Activated naive CD4-positive, alpha-beta T cell treated with anti-CD3 and anti-CD28 coated beads, Interleukin-2, amount 50 U/mL, for 72 hours (primary cell): ENCODE measurements at places on chromosomes 16 and 17. TPM values are rescaled to one million over a fixed set of nuclear protein-coding genes. Genes with fewer than 3 reads are reported as not detected.

DNA sequence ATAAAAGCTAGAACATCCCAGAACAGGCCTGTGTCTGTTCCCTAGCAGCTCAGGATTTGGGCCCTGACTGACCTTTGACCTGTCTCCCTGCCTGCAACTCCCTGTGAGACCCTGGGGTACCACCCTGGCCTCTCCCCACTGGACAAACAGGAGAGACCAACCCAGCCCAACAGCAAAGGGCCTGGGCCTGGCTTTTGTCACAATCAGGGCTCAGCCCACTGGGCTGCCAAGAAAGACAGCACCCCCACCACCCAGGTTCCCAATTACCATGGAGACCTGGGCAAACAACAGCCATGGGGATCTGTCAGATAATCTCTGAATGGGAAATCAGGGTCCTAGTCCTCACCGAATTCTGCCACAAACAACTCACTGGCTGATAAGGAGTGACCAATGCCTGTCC is 11.1 kb downstream of the PLLP start:
- no peak for DNase-seq

DNA sequence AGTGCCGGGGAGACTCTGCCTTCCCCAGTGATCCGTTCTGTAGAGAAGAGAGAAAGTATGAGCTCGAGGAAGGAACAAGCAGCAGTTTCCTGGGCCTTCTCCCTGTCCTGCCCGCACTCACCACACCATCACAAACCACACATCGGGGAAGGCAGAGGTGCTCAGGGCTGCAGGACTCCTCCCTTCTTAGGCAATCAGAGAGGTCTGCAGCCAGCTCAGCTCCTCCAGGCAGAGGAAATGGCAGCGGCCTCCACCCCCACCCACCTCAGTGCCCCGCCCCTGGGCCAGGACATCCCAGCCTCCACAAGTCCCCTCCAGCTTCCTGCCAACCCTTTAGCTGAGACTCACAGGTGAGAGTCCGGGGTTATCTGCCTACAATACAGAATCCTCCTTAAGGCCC is 2.0 kb downstream of the ZNF319 start:
- peak; percentile 73 for DNase-seq

DNA sequence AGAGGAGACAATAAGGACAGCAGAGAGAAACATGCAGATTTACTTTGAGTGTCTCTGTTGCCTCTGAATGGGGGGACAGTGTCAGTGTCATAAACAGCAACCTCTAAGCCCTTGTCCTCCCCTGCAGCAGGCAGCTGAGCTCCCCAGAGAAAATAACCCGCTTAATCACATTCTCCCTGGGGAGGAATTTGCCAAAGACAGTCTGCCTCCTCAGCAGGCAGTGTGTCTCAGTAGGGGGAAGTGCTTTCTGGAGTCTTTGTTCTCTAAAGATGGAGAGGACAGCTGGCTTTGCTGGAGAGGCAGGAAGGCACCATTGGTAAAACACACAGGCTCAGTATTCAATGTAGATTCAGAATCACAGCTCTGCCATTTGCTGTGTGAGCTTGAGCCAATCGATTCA is 16.1 kb downstream of the TEKT5 start:
- DNase-seq = no peak

GRCh38 chr17:45428931-45429338 is 3.7 kb downstream of the ARHGAP27 start:
- DNase-seq = no peak

DNA sequence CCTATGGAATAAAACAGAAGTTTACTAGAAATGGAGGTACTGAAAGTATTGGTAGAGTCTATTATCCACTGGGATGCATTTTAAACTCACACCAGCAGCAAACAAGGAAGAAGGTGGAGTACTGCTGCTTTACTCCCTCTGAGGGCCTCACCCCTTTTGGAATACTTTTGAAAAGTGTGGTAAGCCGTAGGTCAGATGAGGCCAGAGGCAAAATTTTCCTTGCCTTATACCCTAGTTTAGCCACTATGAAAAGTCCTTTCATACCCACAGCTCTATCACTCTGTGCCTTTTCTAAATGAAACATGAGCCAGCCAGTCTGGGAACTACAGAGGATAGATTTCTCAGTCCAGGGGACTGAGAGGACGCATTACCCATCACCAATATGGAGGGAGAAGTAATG is 14.0 kb downstream of the GDE1 start:
- no peak for DNase-seq

DNA sequence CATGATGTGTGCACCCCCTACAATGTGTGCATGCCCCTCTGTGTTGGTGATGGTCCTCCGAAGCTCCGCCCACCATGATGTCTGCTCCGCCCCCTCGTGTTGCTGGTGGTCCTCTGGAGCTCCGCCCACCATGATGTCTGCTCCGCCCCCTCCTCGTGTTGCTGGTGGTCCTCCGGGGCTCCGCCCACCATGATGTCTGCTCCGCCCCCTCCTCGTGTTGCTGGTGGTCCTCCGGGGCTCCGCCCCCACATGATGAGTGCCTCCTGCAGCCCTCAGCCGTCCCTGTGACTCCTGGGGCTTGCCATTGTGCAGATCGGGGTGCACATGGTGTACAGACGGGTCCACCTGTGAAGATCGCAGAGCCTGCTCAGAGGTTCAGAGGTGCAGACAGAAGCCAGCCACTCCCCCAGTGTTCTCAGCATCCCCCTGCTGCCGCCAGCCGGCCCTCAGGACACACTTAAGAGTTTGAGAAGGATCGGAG is 129.1 kb upstream of the CHMP6 start:
- no peak for DNase-seq

GRCh38 chr17:12898110-12898509 is 108.8 kb downstream of the ARHGAP44 start:
- no peak for DNase-seq

- DNase-seq = no peak
Measured at GRCh38 chr16:22326771-22327445, 29.7 kb downstream of the POLR3E start.

DNA sequence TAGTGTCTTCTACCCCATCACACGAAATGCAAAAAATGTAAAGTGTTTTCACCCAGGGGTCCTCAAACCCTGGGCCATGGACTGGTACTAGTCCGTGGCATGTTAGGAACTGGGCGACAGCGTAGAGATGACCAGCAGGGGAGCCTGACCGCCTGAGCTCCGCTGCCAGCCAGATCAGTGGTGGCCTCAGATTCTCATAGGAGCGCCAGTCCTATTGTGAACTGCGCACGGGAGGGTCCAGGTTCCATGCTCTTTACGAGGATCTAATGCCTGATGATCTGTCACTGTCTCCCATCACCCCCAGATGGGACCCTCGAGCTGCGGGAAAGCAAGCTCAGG is 4.5 kb downstream of the SCARF1 start:
- no peak for DNase-seq

DNA sequence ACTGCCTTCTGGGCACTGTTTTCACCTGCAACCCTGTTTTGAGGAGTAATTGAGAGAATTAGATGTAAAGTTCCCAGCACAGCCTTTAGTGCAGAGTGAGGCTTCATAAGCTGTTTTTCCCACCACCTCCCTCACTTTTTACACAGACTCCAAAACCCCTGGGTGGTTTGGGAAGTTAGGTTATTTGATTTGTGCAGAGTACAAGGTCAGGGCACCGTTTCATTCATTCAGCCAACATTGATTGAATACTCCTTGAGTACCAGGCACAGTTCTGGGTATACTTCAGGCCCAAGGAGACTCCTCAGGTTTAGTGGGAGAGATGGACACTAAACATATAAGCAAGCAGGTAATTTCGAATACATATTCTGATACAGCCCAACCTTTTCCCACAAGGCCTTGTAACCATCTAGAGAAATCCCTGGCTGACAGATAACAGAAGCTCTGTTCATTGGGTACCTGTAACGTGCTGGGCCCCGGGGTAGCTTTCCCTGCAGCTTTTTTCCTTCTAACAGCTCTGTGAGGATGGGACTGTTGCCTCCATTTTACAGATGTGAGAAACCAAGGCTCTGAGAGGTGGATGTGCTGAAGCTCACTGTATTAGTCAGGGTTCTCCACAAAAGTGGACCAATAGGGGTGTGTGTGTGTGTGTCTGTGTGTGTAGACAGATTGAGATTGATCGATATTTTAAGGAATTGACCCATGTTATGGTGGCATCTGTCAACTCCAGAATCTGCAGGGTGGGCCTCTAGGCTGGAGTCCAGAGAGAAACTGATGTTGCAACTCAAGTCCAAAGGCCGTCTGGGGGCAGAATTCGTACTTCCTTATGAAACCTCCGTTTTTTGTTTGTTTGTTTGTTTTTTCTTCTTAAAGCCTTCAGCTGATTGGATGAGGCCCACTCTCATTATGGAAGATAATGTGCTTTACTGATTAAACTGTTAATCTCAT is 234.7 kb downstream of the SNX29 start:
- no peak for DNase-seq

- DNase-seq = no peak
Measured at GRCh38 chr17:8222380-8222629, 11.9 kb upstream of the AURKB start.

- DNase-seq = no peak
Measured at GRCh38 chr16:84513123-84513522, 8.7 kb upstream of the MEAK7 start.

DNA sequence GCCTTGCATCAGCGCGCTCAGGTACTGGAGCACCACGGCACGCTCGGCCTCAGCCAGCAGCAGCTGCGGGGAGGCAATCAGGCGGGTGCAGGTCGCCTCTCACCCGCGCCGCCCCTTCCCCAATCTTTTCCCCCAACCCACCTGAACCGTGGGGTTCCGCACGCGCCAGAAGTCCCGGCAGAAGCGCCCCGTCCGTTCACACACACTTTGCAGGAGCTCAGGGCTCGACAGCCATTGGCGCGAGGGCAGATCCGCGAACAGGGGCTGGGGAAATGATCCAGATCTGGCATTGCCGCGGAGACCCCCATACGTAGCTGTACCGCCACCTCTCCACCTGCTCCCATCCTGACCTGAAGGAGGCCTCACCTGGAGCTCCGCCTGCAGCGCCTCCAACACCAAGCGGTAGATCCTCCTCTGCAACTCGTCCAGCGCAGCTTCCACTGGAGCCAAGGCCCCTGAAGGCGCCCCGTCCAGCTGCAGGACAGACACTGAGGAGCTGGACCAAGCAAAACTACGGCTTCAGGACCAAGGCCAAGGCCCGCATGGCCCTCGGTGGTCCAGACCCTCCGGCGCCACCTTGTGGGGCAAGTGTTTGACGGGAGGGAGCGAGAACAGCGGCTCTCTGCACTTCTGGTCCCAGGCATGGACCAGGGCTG is 1.4 kb upstream of the MATCAP1 start:
- DNase-seq = peak; percentile 91

GRCh38 chr17:5832886-5833285 is 237.3 kb upstream of the WSCD1 start:
- no peak for DNase-seq

DNA sequence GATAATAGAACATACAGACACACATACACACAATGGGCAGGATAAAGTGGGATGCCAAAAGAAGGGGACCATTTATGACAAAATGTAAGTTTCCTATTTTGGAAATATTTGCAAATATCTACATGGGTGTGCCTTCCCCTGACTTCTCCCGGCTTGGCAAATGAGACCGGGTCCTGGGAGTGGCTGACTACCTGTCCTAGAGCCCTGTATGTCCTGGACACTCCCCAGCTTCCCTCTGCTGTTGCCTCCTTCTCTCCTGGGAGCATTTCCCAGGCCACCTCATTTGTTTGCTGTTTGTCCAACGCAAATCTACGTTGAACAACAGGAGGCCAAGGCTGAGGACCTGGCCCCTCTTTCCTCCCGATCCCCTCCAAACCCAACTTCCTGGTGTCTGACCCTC is 16.9 kb downstream of the PECAM1 start:
- no peak for DNase-seq

DNA sequence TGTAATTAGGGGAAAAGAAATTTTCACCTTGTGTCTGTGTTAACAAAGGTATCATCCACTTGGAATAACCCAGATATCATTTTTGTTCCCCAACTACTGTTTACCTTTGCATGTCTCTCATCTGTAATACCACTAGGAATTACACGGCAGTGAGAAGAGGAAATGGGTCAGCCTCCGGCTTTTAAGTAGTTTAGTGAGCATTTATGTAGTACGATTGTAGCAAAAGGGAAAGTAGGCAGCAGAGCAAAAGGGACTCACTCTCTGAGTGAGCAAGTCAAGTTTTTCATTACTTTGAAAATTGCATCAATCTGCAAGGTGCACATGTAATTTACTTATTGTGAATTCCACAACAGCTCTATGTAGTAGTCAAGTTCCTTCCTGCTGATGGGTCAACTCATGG is 11.2 kb downstream of the PHF12 start:
- DNase-seq = no peak

DNA sequence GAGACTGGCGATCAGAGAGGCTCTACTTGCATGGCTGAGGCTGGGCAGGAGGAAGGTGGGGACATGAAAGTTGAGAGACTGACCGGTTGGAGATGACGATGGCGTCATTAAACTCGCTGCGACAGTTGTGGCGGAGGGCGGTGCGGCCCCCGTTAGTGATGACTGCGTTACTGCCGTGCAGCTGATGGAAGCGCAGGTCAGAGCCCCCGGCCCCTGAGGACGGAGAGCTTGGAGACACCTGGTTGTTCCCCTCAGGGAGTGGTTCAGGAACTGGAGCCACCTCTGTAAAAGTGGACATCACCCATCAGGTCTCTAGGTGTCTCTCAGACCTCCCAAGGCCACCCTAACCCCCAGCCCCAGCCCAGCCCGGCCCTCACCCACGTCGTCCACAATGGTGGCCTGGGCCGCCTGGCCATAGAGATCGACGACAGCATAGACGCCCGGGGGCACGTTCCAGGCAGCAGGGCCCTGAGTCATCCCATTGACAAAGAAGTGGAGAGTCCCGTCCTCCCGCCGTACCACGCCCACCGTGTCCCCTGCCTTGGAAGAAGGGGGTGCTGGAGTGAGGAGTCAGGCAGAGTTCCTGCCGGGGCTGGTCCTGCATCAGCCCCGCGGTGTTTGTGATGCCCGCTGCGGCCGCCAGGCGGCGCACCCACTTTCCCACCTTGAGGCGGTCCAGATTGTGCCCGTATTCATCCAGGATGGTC is 5.3 kb downstream of the NEURL4 start:
- DNase-seq = peak; percentile 73

FBXO39 gene
- 0.37 TPM for total RNA-seq

CTRL gene
- 3.8 TPM for total RNA-seq

KRTAP17-1 gene
- total RNA-seq = not detected

BLMH gene
- total RNA-seq = 38.3 TPM

GRB7 gene
- 3.1 TPM for total RNA-seq

SLC12A3 gene
- not detected for total RNA-seq

RTN4RL1 gene
- 0.06 TPM for total RNA-seq

HYDIN gene
- total RNA-seq = 0.31 TPM

GPR179 gene
- 0.02 TPM for total RNA-seq

RAB34 gene
- 46.4 TPM for total RNA-seq

HOXB1 gene
- not detected for total RNA-seq

MARCHF10 gene
- total RNA-seq = not detected

TOM1L1 gene
- total RNA-seq = 1.0 TPM

CA5A gene
- not detected for total RNA-seq

OTOP2 gene
- total RNA-seq = not detected

SMCR8 gene
- total RNA-seq = 18.8 TPM

INPP5K gene
- 20.7 TPM for total RNA-seq

SCRN2 gene
- 34.8 TPM for total RNA-seq
